RWPE1 (cell line): ENCODE measurements at places on chromosomes 7 and 10.

- DNase-seq = no peak
These were observed 433 bp upstream of the PLXNA4 start for GRCh38 chr7:132576721-132577085.

GRCh38 chr10:43756341-43756740 is 107.7 kb upstream of the ZNF32 start:
- DNase-seq = no peak

GRCh38 chr7:10257438-10257837 is 716.2 kb upstream of the PHF14 start:
- DNase-seq = no peak

GRCh38 chr10:132383751-132384196 is 13.2 kb upstream of the PWWP2B start:
- DNase-seq = no peak

- DNase-seq = no peak
These were observed 170.7 kb upstream of the DKK1 start for GRCh38 chr10:52143338-52143737.

DNA sequence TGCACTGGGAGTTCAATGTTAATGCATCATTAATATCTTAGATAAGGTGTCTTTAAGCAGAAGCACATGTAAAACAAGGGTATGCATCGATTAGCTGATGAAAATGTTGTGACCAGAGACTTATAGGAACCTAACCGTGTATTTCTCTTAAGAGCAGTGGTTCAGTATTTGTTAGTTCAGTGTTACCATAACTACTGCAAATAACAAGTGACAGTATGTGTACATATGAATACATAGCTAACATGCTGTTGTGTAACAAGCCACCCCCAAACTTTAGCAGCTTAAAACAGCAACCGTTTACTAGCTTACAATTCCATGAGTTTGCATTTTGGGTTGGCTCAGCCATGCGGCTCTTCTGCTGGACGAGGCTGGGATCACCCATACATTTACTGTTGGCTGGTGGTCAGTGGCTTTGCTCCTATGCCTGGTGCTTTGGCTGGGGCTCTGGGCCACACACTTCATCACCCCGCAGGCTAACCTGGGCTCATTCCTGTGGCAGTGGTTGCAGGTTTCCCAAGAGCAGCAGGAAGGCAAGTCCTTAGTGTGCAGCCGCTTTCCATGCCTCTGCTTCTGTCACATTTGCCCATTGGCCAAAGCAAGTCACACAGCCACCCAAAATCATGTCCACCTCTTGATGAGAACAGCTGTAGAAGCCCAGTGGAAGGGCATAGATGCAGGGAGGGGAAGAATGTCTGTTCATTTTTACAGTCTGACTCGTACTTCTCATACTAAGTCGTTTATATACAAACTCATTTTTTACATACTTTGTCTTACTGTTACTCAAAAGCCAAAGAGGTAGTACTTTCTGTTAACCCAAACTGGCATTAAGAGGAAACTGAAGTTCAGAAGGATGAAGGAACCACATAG is 103.3 kb upstream of the GATA3 start:
- no peak for DNase-seq

DNA sequence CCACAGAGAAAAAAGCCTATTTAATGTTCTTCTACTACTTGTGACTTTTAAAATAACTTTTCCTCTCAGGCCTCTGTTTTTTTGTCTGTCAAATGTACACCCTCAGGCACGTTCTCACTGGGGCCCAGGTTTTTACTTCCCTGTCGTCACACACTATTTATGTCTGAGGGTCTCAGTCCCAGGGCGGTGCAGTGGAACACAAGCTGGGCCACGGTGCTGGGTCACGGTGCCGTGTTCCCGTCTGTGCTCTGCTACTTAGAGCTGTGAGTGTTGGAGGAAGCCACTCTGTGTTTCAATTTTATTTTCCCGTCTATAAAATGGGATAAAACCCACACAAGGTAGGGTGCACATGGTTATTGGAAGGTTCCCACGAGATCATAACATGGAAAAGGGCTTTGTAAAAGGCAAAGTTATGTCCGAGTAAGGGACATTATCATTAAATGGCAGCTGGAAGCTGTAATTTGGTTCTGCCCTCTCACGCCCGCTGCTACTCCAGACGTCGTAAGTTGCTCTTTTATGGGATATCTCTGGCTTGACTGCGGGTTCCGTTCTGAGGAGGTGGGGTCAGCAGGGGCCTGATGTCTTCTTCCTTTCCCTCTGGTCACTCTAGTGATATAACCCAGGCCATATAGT is 25.2 kb downstream of the ZNF775 start:
- DNase-seq = no peak

GRCh38 chr10:78121801-78122200 is 88.1 kb downstream of the RPS24 start:
- no peak for DNase-seq

DNA sequence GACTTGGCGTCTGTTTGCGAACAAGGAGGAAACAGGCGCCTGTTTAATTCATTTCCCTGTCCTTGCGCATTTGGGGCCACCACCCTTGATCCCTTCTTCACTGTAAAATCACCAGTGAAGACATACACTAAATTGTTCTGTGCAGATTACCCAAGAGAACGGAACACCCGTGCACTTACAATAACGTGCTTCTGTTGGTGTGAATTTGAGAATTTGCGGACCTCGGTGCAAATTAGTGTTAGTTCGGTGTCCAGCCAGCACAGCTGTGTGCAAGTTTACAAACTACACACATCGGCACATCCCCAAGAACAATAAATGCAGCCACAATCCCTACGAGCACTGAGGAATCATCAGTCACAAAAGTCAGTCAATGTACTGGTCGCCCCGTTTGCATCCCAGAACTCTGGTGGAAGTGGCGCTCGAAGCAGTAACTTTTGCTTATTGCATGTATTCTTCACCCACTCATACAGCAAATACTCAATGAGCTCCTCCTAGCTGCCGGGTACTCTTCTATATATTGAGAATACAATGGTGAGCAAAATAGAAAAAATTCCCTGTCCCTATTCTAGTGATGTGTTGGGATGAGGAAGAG is 786 bp upstream of the CNOT4 start:
- DNase-seq = peak; percentile 2

DNA sequence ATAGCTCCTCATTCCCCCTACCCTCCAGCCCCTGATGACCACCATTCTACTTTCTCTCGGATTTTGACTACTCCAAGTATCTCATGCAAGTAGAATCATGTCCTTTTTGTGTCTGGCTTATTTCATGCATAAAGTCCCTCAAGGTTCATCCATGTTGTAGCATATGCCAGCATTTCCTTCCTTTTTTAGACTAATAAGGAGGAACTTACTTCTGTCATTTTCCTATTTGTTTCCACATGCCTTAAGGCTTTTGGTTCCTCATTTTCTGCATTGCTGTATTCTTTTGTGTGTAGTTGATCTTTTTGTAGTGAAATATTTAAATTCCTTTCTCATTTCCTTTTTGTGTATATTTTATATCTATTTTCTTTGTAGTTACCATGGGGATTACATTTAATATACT is 376.9 kb downstream of the CALN1 start:
- no peak for DNase-seq

DNA sequence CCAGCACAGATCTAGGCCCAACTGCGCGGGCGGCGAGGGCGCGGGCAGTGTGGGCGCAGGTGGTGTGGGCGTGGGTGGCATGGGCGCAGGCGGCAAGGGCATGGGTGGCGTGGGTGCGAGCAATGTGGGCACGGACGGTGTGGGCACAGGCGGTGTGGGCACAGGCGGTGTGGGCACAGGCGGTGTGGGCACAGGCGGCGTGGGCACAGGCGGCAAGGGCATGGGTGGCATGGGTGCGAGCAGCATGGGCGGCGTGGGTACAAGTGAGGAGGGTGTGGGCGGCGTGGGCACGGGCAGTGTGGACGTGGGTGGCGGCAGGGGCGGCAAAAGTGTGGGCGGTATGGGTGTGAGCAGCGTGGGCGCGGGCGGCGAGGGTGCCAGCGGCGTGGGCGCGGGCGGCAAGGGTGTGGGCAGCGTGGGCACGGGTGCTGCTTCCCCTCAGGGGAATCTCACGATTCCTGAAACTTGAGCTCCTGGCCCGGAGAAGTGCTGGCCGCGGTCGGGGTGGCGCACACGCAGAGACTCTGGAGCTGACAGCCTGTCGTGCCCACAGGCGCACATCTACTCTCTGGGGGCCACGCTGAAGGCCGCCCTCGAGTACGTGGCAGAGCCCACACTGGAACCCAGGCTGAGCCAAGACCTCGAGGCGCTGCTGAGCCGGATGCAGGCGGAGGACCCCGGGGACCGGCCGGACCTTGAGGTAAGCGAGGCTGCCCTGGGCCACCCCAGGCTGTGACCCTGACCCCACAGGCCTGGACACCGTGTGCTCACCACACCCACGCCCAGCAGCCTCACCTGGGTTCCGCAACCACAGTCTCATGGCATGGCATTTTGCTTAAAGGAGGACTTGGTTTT is 23.0 kb downstream of the KNDC1 start:
- DNase-seq = no peak

- no peak for DNase-seq
These were observed 100.1 kb upstream of the SEC61G start for GRCh38 chr7:54859066-54859465.

GRCh38 chr7:3230908-3231307 is 70.1 kb upstream of the SDK1 start:
- no peak for DNase-seq

- DNase-seq = no peak
These were observed 27.3 kb downstream of the PLXDC2 start for GRCh38 chr10:19843487-19843886.

DNA sequence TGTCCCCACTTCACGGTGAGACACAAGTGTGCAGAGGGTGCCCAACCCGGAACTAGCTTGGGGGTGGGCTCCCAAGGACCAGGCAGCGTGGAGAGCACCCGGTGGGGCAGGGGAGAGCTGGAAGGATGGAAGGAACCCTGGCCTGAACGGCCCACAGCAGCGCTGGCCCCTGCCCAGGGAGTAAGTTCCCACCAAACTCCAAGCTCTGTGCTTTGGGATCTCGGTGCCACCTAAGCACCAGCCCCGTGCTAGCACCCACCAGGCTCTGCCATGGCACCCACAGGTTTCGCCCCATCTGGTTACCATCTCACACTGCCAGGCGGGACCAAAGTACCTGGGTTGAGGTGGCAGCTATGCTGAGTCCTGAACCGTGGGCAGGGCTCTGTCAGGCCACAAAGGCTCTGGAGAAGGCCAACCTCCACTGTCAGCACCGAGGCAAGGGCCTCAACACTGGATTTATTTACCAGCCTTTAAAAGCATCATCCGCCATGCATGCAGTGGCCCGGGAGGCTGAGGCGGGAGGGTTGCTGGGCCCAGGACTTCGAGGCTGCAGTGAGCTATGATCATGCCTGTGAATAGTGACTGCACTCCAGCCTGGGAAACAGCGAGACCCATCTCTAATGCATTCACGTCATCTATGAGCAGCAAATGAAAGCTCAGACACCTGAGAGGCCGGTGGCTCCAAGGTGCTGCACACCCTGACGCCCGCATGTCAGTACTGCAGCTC is 16.0 kb downstream of the GPER1 start:
- DNase-seq = no peak

DNA sequence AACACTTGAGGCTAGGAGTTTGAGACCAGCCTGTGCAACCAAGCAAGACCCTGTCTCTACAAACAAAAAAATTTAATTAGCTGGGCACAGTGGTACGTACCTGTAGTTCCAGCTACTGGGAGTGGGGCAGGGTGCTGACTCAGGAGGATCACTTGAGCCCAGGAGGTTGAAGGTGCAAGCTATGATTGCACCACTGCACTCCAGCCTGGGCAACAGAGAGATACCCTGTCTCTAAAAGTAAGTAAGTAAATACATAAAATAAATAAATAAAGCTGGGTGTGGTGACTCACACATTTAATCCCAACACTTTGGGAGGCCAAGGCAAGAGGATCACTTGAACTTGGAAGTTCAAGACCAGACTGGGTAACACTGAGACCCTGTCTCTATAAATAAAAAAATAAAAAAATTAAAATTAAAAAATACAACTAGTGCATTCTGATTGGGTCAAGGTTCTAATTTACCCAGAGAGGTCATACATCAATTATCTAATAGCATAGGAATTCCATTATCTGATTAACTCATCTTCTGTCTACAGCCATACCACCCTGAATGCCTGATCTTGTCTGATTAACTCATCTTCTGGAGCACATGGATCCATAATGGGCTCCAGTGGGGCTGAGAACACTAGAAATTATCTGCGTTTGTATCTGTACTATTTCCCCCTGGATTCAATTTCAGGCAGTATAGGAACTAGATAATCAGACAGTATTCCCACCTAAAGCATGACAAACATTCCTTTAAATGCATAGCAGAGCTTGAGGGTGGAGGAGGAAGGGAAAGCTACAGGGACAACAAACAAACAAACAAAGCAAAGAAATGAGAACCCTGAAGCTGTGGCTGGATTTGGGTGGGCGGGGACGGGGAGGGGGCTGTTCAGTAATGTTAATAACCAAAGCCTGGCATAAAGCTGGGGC is 21.0 kb upstream of the HILPDA start:
- no peak for DNase-seq

DNA sequence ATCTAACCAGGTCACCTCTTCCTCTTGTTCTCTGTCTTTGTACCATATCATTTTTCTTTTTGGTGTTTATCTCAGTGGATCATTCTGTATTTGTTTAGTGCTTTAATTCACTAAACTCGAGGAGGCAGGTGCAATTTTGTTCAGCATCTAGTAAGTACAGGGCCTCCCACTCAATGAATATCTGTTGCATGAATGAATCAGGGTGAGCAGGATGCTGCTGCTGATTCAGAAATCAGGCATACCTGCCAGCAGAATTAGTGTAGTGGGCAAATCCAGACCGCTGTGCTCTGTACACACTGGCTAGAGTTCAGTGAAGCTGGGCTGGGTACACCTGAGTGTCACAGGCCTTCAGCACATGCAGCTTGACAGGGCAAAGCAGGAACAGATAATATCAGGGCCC is 511.9 kb downstream of the SUGCT start:
- DNase-seq = no peak

DNA sequence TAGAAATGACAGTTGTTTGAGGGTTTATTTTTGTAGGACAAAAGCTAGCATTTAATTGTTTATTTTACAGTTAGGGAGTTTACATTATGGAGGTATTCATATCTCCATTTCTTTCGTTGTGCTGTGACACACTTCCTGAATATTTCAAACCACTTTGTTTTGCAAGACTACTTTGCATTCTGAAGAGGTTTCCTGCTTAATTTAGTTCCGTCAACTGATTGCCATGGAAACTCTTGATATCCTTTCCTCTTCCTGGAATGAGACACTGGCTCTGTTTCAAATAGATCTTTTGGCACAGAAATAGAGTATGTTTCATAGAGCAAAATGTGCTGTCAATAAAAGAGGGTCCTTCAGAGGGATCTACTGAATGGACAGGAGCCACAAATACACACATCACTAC is 159.5 kb upstream of the AGR3 start:
- DNase-seq = peak; percentile 37

DNA sequence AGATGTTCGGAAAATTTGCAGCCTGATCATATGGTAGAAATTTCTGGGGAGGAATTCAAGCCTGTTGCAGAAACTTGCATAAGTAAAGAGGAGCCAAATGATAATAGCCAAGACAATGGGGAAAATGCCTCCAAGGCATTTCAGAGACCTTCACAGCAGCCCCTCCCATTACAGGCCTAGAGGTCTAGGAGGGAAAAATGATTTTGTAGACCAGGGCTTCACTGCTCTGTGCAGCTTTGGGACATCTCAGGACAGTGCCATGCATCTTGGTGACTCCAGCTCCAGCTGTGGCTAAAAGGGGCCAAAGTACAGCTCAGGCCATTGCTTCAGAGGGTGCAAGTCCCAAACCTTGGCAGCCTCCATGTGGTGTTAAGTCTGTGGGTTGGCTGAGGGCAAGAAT is 50.6 kb upstream of the CYP2C18 start:
- no peak for DNase-seq
